NCI-H446 (cell line): ENCODE measurements at places on chromosomes 5 and 9.

GRCh38 chr9:127555840-127556820 is 55.9 kb upstream of the STXBP1 start:
- no peak for DNase-seq

- DNase-seq, result no peak
These were observed 37.6 kb upstream of the ANGPTL2 start for GRCh38 chr9:127159949-127160610.

GRCh38 chr5:174454464-174454863 is 269.9 kb upstream of the MSX2 start:
- no peak for DNase-seq

- DNase-seq, result no peak
These were observed 110.2 kb downstream of the FBXL7 start for GRCh38 chr5:15610216-15610615.

- no peak for DNase-seq
These were observed 881 bp upstream of the B4GALT1 start for GRCh38 chr9:33167972-33168461.

DNA sequence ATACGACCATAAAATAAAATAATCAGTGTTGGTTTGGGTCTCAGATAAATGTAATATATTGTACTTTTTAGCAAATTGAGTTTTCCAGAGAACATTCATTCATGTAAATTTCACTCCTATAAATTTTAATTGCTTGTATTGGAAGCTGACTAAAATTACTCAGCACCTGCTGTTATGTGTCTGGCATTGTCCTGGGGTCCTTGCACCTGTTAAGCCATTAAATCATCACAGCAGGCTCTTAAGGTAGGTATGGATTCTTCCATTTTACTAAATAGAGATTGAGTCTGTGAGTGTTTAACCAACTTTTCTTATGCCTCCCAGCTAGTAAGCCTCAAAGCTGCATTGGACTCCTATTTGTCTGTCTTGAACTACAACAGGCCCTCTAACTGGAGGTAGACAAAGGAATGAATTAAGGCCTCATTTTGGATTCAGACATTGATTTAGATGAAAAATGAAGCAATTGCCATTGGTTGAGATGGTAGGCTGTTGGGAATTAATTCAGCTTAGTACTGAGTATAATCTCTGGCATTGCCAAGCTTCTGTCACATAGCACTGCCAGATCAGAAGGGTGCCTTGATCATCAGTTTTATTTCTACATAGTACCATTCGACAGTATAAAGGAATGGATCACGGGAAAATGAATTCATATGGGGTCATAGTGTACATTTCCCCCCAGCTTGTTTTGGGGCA is 78.9 kb downstream of the PARP8 start:
- DNase-seq, result no peak

- no peak for DNase-seq
These were observed 554.8 kb upstream of the MEF2C start for GRCh38 chr5:89437450-89438435.

DNA sequence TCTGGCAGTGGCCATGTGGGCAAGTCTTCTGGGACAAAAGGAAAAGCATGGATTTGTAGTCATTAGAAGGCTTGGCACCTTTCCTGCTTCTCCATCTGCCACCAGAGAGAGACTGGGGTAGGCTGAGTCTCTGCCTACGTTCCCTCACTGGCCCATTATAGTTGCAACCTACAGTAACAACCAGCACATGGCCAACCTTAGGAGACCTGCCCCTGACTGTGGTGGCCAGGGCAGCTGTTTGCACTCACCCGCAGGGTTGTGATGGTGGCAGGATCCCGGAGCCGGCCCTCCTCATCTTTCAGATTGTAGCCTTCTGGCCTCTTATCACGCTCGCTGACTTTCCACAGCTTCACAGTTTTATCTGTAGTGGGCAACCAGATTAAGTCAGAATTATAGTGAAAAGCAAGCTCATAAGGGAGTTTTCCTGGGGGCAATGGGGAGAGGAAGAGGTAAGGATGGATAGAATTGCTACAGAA is 174.9 kb upstream of the GPR151 start:
- peak; percentile 95 for DNase-seq

GRCh38 chr5:12208366-12209100 is 304.3 kb upstream of the CTNND2 start:
- DNase-seq, result no peak

DNA sequence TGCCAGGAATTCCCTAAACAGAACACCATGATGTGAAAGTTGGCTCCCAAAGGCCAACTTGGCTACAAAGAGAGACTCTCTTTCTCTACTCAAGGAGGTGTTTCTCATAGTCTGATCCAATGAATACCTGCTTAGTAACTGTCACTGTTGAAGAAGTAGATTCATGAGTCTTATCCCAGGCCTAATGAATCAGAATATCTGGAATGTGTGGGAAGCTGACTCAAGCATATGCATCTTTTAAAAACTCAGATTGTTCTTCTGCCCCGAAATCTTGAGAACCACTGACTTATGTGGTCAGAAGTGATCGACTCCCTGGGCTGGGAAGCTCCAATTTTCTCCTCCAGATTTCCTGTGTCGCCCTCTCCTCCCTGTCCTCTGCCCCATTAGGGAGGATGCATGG is 345.6 kb downstream of the PLK2 start:
- DNase-seq, result no peak
